Amniotic epithelial cell (primary cell): ENCODE measurements at places on chromosomes 4 and X.
A peak's percentile ranks its signal among the peaks of the same experiment; 100 is the strongest.

DNA sequence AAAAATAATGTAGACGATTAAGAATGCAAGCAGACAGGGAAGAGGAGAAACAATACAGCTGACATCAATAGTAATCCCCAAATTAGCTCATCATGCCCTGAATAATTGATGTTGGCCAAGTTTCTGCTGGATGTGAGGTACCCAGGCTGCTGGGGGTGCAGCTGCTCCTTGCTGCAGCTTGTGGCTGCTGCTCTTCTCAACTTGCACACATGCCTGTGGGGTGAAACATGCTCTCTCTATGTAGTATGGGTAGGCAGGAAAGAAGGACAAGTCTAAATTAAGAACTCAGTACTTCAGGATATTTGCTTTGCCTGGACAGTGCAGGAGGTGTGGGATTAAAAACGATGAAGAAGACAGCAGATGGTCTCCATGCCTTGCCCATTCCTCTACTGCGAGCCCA, 16.7 kb downstream of the EDA2R start:
- DNase-seq: no peak

DNA sequence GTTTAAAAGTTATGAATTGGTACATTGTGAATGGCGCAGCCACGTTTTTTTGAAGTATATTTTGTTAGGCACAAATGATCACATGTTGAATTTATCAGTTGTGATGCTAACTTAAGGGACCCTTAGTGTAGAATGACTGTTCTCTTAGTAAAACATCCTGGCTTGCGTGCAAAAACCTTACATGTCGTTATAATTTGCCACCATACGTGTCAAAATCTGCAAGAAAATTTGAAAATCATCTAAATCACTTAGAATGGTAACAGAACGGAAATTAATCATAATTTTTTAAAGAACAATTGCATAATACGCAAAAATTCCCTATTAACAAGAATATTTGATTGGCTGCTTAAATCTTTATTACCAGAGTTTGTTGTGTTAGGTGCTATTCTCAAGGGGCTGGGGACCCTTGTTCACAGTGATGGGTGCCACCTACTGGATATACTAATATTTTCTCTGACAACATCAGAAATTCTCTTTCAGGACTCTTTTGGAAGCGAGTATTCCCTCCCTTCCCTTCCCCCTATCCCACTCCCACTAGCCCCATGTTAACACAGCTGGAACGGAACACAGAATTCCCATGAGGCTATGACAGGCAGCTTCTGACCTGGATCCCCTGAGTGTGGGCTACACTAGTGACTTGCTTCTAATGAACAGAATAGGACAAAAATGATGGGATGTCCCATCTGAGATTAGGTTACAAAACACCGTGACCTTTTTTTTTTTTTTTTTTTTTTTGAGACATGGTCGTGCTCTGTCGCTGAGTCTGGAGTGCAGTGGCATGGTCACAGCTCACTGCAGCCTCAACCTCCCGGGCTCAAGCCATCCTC, 71.8 kb downstream of the SUPT20HL2 start:
- peak; percentile 31 for DNase-seq

- DNase-seq: no peak
These were observed 96.6 kb downstream of the ADRA2C start for GRCh38 chr4:3862640-3863420.

DNA sequence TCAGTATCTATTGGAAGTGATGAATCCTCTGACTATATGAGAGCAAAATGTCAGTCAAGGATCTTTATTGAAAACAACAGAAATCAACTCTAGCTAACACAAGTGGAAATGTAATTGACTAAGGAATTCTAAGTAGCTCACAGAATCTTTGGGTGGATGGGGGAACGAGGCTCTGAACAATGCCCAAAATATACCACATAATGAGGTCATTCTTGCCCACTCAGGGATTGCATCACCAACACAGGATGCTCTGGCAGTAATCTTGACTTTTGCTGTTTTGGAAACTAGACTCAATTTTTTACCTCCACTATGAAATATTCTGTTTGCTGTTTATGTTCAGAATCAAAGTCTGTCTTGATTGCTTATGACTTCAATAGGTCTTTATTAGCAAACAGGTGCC, 127.4 kb upstream of the UNC5C start:
- DNase-seq: peak; percentile 10

DNA sequence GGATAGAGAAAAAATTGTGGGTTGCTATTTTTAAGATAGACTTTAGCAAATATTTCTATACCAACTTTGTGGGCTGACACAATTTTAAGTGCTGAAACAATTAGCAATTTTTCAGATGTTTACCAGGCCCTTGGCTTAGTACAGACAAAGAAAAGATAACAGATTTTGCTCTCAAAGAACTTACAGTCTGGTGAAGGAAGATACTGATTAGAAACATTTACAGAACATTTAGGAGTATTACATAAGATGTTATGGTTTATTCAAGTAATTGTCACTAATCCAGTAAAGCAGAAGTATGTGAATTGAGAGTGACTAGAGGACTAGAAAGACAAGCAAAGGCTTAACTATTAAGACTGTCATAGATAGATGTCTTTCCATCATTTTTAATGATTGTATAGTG, 35.3 kb upstream of the NDUFC1 start:
- DNase-seq: peak; percentile 13

- no peak for DNase-seq
These were observed 63.7 kb upstream of the RPL34 start for GRCh38 chr4:108556588-108557200.
